Tibial artery (tissue), 4 donors: ENCODE measurements at places on chromosomes 11 and 22.

DNA sequence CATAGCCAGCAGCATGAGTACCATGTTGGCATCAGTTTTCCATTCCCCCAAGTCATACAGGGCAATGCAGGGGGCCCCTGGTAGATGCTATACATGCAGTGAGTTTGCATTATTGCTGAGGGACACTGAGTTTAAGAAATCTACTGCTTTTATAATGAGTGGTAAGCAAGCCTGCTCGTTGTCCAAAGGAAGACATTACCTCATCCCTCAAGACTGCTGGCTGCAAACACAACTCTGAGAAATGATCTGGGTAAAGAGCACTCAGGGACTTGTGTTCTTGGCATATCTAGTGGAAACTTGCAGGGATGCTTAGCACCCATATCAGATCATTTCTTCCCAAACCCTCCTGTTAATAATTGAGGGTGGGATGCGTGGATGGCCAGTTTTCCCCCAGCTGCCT is 77.9 kb downstream of the CWC15 start:
- DNase-seq, result no peak

DNA sequence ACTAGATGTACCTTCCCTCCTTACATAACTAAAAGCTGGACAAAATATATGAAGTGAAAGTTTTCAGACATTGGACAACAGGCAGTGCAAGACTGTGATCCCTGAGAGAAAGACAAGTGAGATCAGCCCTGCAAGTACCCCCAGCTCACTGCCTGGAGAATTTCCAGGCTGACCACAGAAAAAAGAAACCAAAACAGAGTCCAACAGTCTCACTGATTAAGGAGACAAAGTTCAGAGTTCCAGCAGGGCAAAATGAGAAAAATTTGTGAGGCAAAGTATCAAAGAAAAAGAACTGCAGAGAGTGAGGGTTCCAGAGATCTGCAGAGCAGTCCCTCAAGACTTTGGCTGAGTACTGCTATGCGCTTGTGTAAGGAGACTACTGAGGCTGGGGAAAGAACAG is 47.3 kb upstream of the TMEM45B start:
- no peak for DNase-seq

DNA sequence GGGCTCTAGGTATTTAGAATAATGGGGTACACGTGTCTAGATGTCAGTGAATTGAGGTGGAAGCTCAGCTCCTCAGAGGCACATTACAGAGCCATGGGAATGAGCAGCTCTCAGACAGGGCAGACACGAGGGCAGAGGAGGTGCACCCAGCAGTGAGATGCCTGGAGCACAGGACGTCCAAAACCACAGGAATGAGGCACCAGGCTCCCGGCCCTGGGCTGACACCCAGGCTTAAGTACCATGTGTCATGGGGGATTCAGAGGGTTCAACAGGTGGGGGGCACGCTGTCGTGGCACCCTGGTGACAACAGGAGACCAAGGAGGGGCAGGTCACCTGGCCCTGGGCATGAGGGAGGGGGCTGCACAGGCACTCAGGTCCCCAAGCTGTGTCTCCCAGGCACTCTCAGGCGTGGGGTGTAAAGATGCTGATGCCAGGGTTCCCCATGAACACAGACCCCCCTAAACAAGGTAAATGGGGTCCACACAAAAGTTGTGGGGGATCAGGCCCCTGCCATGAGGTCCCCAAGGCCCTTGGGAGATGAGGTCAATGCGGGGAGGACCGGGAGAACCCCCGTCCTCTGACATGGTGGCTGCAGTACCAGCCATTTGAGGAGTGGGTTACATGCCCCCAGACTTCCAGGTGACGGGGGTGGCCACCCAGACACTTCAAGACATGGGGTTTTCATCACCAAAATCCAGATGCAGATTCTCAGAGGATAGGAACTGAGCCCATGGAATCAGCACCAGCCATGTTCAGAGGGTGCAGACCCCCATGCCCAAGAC is 5.6 kb upstream of the SYT8 start:
- DNase-seq, result peak; percentile 76

DNA sequence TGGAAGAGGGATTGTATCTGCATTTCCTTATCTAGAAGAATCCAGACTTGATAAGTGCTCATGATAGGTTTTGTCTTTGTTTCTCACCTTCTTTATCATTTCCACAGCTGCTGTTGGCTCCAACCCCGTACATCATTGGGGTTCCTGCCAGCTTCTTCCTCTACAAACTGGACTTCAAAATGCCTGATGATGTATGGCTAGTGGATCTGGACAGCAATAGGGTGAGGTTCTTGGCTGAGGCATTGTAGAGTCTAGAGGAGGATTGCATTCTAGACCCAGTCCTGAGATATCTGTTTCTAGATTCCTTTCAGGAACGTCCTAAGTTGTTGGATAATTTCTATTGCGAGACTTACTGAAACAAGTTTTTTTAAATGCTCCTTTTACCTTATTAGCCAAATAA is 8.1 kb downstream of the MADD start:
- DNase-seq, result no peak

DNA sequence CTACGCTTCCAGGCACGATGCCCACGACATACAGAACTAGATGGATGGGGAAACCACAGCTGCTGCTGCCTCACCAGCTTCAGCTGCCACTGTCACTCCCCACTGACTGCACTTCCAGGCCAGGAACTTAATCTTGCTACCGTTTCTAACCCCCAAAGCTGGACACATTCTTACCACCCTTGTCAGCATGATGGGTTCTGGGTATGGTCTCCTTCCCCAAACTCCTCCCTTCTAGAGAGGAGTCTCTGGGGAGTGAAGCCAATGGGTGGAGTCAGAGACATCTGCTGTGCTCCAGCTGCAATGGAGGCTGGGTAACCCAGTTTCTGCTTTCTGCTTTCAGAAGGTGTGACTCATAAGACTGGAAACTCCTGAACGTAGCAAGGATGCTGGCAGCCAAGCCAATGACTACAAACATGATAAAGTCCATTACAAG is 87.0 kb upstream of the THY1 start:
- DNase-seq, result no peak

GRCh38 chr11:115869780-115870431 is 365.7 kb upstream of the CADM1 start:
- no peak for DNase-seq

DNA sequence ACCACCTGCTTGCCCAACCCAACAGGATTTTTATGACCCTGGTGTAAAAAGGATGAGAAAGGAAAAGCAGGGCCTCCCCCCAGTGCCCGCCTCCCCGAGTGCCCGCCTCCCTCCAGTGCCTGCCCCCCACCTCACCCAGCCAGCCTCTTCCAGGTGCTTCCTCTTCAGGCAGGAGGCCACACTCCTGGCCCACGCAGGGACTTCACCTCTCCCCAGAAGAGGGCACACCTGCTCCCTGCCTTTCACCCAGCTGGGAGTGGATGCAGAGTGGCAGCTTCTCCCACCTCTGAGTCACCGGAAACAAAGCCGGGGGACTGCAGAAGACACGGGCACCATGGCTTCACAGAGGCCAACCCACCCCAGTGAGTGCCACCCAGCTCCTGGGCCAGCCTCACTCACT is 16.1 kb downstream of the CPT1A start:
- DNase-seq, result no peak

DNA sequence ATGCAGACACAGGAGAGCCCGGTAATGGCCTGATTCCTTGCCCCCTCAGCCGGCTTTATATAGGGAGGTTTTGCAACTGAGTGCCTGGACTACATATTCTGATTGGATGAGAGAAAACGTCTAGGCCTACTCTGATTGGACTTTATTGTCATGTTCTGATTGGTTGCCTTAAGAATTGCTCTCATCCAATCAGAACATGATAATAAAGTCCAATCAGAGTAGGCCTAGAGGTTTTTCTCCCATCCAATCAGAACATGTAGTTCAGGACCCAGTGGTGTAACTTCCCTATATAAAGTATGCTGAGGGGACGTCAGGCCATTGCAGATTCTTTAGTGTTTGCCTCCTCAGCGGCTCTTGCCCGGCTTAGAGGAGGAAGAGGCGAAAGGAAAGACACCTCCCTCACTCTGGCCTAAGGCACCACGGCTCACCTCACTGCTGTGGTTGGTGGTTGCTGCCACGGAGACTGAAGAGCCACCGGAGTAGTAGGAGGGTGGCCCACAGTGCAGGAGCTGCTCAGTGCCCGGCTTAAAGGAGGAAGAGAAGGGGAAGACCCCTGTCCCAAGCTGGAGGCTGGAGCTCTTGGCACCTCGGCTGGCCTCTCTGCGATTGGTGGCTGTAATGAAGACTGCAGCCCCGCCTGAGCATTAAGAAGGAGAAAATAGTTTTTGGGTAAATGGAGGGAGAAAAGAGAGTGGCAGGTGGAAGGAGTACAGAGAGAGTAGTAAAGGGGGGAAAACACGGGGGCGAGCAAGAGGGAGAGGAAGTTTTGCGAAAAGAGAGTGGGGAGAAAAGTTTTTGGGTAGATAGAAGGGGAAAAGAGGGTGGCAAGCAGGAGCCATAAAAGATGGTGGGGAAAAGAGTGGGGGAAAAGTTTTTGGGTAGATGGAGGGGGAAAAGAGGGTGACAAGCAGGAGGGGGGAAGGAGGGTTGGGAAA is 116.7 kb upstream of the SERPIND1 start:
- no peak for DNase-seq

- no peak for DNase-seq
These were observed 25.0 kb downstream of the RAB30 start for GRCh38 chr11:83046621-83047172.

- peak; percentile 83 for DNase-seq
These were observed at the start of gene CD44 for GRCh38 chr11:35138943-35139721. TSS of gene CD44 (plus strand) at chr11:35139171. CDS start at chr11:35139304, 133 bp downstream.
